Activated CD4-positive, alpha-beta T cell treated with anti-CD3 and anti-CD28 coated beads, Interleukin-2, amount 50 U/mL, for 1 hour (primary cell): ENCODE measurements at places on chromosomes 16 and 17.
A peak's percentile ranks its signal among the peaks of the same experiment; 100 is the strongest.

GRCh38 chr16:3444032-3444388, 530 bp downstream of the NAA60 start:
- DNase-seq, result no peak

GRCh38 chr16:70703041-70703834, 17.4 kb upstream of the MTSS2 start:
- DNase-seq, result no peak

DNA sequence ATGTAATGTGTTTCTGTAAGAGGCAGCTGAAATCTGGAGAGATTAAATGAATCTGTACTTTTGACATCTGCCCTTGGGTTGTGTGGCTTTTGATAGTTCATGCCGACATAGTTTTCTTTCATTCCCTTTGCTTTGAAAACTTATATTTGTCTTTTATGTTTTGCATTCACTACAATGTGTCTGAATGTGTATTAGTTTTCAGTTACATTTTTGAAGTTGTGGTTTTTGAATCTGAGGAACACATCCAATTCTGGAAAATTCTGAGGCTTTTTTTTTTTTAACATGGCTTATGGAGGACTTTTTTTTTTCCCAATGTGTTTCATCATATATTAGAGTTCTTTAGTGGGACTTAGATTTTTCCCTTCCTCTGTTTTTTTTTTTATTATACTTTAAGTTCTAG, 683.7 kb upstream of the SOX9 start:
- DNase-seq, result no peak

- DNase-seq, result no peak
These were observed 296.3 kb downstream of the CPPED1 start for GRCh38 chr16:12507366-12507765.

DNA sequence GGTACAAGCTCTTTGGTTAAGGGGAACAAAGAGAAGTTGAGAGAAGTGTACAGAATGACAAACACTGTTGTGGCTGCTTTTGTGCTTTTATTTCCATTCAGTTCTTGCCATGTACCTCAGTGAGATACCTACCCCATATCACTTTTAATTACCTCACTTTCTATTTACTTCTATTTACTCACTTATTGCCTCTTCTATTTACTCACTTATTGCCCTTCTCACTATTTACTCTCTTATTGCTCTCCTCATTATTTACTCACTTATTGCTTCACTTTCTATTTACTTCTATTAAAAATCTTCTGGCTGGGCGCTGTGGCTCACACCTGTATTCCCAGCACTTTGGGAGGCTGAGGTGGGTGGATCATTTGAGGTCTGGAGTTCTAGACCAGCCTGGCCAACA, 41.9 kb downstream of the MBTD1 start:
- DNase-seq, result no peak

DNA sequence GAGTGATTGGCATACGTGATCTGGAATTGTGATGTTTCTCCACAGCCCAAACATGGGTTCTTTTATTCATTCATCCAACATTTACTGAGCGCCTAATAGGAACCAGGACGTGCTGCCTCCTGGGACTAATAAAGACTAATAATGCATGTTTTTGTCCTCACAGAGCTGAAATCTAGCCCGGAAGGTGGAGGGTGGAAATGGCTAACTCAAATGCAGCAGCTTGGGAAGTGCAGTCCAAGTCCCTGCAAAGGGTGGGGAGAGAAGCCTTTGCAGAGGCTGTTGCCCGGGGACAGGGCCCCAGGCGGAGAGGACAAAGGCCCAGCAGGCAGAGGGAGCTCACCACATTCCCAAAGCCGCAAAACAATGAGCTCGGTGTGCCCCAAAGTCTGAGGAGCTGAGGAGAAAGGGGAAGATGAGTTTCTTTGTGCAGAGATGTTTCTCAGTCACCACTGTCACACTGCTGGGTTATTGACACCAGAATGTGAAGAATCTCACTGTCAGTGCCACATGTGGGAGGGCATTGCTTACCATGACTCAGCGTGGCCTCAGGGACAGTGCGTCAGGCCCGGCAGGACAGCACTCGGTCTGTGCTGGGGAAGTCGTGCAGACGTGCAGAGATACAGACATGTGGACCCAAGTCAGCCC, 118.2 kb upstream of the CHMP6 start:
- no peak for DNase-seq

DNA sequence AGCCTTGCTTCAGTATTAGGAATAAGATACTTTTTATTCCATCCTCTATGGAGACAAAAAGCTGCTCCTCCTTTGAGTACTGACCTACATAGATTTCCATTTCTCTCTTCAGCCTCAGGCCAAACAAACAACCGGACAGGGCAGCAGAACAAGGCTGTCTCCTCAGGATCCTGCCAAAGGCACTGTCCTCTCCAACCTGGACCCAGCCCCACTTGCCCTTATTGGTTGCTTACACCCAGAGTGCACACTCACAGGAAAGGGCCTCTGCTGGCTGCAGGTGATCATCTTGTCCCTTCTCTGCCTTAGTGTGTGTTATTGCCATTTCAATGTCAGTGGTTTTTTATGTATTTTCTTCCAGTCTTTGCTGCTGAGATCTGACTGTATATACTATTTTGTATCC, 26.6 kb downstream of the LIG3 start:
- DNase-seq, result no peak

- no peak for DNase-seq
These were observed 1080.1 kb upstream of the RBFOX1 start for GRCh38 chr16:6252541-6252940.

DNA sequence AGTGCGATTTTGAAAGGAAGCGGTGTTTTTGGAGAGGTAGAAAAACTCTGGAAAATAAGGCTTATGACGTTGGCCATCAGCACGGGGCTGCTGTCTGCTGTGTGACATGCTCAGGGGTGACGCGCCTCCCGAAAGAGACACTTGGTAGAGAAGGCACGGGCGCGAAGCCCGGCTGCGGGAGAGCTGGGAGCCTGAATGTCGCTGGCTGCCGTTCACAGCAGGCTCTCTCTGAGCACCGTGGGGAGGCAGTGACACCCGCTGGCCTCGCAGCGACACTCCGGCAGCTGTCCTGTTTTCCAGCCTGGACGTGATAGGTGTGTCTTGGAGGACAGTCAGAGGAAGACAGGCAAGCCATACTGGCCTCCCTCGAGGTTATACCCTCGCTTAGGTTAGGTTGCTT, 759.1 kb upstream of the RBFOX1 start:
- no peak for DNase-seq

GRCh38 chr17:82065193-82065637, 389 bp downstream of the DUS1L start:
- DNase-seq, result no peak

GRCh38 chr17:2337544-2338314, 428 bp downstream of the SGSM2 start:
- peak; percentile 44 for DNase-seq

- DNase-seq, result no peak
These were observed 19.2 kb downstream of the KDM8 start for GRCh38 chr16:27222249-27223225.

DNA sequence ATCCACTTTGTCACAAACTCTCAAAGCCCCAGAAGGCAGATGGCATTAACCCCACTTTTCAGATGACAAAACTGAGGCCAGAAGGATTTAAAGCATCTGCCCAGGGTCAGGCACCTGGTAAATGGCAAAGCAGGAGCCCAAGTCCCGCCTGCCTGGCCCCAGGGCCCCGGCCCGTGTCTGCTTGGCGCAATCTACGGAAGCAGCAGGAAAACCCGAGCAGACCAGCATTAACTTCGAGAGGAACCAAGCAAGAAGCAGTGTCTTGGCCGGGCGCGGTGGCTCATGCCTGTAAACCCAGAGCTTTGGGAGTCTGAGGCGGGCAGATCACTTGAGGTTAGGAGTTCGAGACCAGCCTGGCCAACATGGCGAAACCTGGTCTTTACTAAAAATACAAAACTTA, 21.6 kb downstream of the RTN4RL1 start:
- DNase-seq, result no peak

DNA sequence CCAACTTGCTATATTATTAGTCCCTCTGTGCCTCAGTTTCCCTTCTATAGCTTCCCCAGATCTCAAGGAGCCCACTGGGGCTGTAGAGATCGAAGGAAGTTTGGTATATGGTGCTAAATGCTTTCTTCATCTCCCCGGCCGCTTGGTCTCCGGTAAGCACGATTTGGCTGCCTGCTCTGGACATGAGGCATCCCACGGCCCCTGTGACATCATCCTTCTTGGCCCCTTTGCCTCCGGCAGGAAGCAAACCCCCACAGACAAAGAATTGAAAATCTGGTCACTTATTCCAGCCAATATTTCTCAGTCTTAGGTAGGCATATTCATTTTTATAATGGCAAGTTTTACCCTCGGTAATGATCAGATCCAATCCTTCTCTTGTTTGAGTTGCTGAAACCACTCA, 65.8 kb downstream of the WSCD1 start:
- DNase-seq, result no peak

GRCh38 chr17:75738218-75738802, 17.1 kb downstream of the ITGB4 start:
- DNase-seq, result no peak

- no peak for DNase-seq
These were observed 23.1 kb downstream of the TNFRSF13B start for GRCh38 chr17:16948587-16949376.

GRCh38 chr16:52469775-52470174, 77.2 kb downstream of the TOX3 start:
- DNase-seq, result no peak

DNA sequence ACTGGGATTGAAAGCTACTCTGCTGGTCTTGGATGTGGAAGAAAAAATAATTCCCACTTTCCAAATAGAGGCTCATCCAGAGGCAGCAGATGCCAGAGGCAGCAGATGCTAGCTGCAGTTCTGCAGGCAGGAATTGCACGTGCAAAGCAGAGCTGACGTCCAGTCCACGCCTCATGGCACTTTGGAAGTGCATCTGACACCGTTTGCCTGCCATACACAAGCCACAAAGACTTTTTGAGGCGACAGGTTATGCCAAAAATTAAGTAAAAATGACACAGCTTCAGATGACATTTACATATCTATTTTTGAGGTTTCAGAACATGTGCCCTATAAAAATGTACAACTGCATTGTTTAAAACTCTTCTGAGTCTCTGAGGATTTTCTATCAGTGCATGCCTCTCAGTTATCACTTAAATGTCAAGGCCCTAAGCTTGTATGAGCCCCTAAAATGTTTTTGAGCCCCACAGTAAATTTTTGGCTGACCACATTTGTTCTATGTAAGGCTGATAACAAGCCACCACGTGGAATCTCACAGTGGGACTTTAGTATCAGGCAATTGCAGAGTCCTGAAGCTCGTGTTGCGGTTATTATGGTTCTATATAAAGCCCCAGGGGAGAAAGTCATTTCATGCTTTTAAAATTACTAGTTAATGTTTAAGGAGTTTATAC, 239.2 kb downstream of the PRKCA start:
- no peak for DNase-seq

DNA sequence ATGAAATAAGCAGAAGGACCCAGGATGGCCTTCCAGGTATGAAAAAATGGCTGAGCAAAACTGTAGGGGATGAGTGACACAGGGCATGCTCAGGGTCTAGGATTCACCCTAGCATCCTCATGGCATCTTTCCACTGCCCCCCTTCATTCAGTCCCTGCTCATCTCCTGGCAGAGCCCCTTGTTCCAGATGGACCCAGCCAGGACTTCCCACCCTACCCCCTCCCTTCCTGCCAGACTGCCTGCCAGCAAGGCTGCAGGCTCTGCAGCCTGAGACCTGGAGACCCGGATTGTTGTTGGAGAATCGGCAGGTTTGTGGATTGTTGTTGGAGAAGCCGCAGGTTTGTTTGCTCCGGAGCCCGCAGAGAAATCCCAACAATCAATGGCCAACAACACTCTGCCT, 6.6 kb downstream of the SEZ6 start:
- no peak for DNase-seq

GRCh38 chr17:7290685-7291084, 3.8 kb downstream of the YBX2 start:
- no peak for DNase-seq

- DNase-seq, result no peak
These were observed 8.7 kb downstream of the ZNF276 start for GRCh38 chr16:89729863-89730593.

DNA sequence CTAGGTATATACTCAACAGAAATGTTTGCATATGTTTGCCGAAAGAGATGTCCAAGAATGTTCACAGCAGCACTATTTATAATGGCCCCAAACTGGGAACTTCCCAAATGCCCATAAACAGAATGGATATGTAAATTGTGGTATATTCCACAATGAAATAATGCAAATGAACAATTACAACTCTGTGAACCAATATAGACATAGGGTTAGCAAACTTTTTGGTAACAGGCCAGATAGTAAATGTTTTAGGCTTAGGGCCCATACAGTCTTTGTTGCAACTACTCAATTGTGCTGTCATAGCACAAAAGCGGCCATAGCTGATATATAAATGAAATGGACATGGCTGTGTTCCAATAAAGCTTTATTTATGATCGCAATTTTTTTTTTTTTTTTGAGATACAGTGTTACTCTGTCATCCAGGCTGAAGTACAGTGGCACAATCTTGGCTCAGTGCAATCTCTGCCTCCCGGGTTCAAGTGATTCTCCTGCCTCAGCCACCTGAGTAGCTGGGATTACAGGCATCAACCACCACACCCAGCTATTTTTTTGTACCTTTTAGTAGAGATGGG, 16.5 kb downstream of the XYLT1 start:
- no peak for DNase-seq

- no peak for DNase-seq
These were observed 172.5 kb upstream of the FOXF1 start for GRCh38 chr16:86337581-86338402.

- no peak for DNase-seq
These were observed 3.1 kb upstream of the C17orf58 start for GRCh38 chr17:67999291-67999911.

- no peak for DNase-seq
These were observed 9.9 kb upstream of the SPPL2C start for GRCh38 chr17:45834471-45835396.

- no peak for DNase-seq
These were observed 3.9 kb downstream of the KRT12 start for GRCh38 chr17:40862985-40863733.

- DNase-seq, result no peak
These were observed 52.9 kb upstream of the SEC14L1 start for GRCh38 chr17:77087650-77088454.

- DNase-seq, result no peak
These were observed 615 bp downstream of the PRPSAP1 start for GRCh38 chr17:76353004-76353598.

- no peak for DNase-seq
These were observed 496.5 kb upstream of the CDH11 start for GRCh38 chr16:65618333-65618732.

DNA sequence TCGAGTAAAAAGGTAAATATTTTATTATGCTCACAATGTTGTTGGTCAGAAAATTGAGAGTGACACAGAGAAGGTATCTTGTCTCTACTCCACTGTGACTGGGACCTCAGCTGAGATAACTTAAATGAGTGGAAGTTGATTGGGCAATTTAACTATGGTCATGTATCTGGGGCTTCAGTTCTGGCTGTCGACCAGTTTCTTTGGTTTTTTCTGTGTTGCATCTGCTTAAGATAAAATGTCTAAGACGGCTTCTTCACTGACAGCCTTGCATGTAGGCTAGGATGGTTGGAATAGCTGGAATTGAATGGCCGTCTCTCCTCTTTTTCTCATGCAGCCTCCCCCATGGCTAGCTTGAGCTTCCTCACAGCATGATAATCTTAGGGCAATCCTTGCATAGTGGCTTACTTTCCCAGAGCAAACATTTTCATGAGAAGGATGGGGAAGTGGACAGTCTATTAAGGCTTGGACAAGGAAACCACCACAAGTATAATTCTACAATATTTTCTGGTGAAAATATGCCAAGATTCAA, 433.7 kb downstream of the KIF2B start:
- no peak for DNase-seq

GRCh38 chr16:50570808-50571598, 22.8 kb downstream of the NKD1 start:
- no peak for DNase-seq

- no peak for DNase-seq
These were observed 6.5 kb upstream of the TNK1 start for GRCh38 chr17:7374353-7374752.
